Retina (tissue), 1 donor: ENCODE measurements at places on chromosomes 13 and 19.

GRCh38 chr13:99736541-99736940 is 235.0 kb downstream of the ZIC5 start:
- DNase-seq: no peak

- no peak for DNase-seq
Measured at GRCh38 chr19:15072930-15073647, 8.9 kb upstream of the OR1I1 start.

DNA sequence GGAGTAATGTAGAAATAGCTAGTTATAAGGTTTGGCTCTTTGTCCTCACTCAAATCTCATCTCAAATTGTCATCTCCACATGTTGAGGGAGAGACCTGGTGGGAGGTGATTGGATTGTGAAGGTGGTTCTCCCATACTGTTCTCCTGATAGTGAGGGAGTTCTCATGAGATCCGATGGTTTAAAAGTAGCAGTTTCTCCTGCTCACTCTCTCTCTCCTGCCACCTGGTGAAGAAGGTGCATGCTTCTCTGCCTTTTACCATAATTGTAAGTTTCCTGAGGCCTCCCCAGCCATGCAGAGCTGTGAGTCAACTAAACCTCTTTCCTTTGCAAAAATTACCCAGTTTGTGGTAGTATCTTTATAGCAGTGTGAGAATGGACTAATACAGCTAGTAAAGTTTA is 849.4 kb downstream of the DACH1 start:
- DNase-seq: no peak

DNA sequence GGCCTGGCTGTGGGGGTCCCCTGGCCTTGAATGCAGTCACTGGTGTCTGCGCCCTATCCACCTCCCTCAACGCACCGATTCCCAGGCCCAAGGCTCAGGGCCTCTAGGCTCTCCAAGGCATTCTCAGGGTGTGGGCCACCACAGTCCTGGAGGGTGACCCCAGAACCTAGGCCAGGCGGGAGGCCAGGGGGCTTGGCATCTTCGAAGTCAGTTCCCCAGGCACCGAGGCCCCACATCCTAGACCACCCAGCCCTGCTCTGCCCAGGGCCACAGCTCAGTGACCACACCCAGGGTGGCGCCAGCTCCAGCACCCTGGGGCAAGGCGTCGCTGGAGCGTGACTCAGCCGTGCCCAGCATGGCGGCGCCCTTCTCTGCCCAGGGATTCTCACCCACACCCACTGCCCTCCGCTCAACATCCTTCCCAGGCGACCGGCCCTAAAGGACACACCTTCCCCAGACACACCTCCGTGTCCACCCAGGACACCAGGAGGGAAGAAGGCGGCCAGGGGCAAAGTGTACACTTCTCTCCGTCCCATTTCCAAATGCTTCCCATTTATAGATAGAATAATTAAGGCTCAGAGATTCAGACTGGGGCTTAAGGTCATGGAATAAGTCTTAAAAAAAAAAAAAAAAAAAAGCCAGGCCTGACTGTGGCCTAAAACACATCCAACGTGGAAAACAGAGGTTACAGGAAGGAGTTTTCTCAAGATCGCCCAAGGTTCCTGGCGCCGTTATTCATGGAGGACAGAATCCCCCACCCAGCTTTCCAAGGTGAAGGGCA is 36.4 kb upstream of the NANOS3 start:
- no peak for DNase-seq

DNA sequence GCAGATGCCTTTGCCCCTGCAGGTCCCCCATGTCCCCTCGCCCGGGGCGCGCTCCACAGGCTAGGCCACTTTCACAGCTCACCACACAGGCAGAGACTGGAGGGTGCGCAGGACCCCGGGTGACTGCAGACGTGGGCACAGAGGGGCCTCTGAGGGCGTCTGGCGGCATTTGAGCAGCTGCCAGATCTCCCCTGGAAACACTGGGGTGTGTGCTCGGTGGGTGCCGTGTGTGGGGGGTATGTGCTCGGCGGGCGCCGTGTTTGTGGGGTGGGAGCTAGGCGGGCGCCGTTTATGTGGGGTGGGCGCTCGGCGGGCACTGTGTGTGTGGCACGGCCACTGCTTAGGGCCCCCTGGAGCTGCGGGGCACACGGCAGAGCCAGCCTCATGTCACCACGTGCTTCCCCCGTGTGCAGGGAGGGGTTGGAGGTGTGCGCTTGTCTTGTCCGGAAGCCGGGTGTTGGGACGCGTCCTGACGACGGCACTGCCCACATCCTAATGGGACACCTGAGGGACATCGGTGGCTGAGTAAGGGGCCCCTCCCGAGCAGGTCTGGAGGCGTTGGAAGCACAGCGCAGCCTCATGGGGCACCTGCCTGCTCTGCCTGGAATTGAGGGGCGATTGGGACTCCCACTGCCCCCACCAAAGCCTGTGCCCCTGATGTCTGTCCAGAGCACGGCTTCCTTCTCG is 16.7 kb downstream of the CSNK1G2 start:
- DNase-seq: no peak

- DNase-seq: no peak
Measured at GRCh38 chr13:92802776-92803175, 423.8 kb upstream of the GPC6 start.

DNA sequence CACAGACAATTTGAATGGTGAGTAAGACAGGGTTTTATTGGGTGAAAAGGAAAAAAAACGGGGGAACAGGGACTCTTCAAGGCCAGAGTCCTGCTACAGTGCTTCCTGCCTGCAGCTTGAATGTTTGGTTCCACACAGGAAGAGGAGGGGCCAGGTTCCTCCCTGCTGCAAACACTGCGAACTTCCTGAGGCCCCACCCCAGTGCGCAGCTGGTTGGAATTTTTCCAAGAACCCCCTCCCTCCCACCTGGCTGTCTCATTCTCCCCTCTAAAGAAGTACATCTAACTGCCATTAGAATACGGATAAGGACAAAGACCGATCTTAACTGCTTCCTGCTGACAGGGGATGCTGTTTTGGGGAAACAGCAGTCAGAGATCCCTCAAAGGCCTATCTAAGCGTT is 184.9 kb downstream of the GGACT start:
- no peak for DNase-seq

- DNase-seq: no peak
Measured at GRCh38 chr13:50509771-50510441, 333.6 kb downstream of the DLEU7 start.

- DNase-seq: no peak
Measured at GRCh38 chr19:686589-687297, 8.5 kb downstream of the PRSS57 start.

- no peak for DNase-seq
Measured at GRCh38 chr13:41019578-41020347, 647 bp upstream of the ELF1 start.

DNA sequence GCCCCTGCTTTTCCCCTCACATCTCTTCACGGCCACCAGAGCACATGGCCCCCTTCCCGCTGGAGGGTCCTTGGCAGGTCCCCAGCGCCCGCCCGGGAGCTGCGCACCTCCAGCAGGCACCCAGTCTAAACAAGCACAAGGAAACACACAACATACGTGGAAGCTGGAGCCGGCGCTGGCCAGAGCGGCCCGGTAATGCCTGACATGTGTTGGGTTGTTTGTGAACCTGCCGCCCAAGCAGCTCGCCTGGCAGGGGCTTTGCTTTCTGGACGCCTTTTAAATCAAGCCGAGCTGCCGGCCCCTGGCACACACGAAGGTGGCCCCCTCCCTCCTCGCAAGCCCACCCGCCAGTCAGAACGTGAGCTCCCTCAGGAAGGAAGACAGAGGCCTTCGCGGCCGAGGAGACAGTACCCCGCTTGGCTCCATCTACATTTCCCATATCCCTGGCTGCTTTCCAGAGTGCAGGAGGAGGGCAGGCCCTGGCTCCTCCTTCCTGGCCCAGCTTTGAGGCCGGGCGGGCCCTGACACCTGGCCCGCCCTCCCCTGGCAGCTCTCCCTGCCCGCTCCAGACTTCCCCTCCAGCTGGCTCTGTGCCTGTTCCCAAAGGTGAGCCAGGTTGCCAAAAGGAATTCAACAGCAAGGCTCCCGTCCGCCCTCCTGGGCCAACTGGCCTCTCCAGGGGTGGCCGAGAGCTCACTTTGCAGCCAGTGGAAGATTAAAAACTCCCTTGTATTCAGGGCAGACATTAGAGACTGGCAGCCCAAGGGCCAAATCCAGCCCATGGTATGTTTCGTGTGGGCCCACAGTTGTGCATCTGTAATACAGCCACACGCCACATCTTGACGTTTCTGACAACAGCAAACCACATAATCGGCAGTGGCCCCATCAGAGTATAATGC is 28.7 kb downstream of the COMP start:
- no peak for DNase-seq

GRCh38 chr13:22402682-22403081 is 731.8 kb downstream of the FGF9 start:
- DNase-seq: no peak

- no peak for DNase-seq
Measured at GRCh38 chr19:46773018-46773399, 15.4 kb downstream of the SLC1A5 start.

DNA sequence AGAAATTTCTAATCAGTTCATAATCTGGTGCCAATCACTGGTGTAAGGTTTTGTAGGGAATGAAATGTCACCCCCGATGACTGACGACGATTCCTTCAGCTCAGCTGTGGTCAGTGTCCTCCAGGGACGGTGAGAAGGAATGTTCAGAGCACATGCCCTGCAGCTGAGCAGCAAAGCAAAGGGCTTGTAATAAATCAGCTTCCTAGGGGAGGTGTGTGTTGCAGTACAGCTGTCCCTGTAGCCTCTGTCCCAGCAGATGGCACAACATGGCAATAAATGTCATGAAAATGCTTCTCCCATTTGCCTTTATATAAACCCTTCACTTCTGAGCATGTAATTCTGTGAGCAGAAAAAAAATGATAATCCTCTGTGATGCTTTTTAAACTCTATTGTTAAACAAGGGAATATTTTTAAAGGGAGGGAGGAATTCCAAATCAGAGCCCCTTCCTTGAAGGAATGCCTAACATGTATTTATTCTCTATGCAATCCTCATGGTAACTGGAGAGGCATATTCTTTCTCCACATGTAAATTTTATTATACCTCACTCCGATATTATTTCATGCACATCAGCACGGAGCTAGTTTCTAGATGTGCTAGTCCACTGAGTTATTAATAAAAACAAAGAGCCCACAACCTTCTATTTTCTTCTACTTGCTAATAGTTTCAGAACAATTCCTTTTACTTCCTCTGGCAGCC is 102.5 kb downstream of the FAM216B start:
- DNase-seq: peak; percentile 32

DNA sequence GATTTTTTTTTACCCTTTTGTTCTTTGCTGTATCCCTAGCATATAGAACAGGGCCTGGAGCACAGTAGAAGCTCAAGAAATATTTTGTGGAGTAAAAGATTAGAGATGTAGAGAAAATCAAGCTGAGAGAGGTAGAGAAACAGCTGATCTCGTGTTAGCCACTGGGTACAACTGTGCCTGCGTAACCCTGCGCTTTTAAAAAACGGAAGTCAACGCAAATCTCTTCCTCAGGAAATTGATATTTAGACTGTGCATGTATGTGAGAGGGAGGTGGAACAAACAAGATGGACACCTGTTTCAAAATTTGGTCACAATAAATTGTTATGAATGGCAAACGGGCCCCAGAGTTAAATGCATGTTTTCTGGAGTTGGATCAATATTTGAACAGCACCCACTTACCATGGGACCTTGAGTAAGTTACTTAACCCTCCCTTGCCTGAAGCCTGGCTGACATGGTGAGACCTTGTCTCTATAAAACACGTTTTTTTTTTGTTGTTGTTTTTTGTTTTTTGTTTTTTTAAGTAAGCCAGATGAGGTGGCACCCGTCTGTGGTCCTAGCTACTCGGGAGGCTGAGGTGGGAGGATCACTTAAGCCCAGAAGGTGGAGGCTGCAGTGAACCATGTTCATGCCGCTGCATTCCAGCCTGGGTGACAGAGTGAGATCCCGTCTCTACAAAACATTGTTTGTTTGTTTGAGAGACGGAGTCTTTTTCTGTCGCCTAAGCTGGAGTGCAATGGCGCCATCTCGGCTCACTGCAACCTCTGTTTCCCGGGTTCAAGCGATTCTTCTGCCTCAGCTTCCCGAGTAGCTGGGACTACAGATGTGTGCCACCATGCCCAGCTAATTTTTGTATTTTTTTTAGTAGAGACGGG is 3.3 kb upstream of the EPOR start:
- DNase-seq: no peak

DNA sequence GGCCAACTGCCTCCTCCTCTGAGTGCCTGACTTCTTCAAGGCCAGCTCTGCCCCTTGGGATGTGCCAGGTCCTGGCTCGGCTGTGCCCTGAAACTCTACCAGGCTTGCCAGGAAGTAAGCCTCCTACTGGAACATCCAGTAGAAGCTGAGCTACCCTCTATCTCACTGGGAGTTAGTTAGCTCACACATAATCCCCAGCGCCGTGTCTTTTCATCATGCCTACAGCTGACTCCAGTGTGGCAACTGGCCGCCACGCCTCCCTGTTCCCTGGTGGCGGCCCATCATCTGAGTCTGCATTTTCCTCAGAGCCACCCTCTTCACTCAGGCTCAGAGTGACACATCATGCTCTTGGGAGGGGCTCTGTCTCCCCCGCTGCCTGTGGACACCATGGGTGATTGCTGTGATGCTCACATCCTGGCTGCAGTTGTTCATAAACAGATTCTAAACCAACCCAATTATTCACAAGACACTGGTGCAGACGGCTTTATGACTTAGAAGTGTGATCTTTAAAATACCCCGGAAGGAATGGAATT is 131.9 kb upstream of the IRS2 start:
- DNase-seq: no peak

GRCh38 chr13:31986676-31987470 is 44.7 kb upstream of the FRY start:
- DNase-seq: no peak

DNA sequence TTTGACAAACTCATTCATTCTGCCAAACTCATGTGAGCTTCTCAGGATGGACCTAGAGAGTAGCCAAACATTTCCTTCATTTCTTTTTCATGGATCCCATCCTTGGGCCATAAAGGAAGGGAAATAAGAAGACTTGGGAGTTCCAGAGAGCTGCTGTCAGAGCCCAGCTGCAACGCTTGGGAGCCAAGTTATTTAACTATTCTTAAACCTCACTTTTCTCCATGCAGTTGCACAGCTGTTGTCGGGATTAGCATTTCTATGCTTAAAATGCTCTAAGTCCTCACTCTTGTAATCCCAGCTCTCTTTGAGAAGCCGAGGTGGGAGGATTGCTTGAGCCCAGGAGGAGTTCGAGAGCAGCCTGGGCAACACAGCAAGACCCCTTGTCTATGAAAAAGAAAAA is 11.7 kb upstream of the CASP14 start:
- DNase-seq: no peak

DNA sequence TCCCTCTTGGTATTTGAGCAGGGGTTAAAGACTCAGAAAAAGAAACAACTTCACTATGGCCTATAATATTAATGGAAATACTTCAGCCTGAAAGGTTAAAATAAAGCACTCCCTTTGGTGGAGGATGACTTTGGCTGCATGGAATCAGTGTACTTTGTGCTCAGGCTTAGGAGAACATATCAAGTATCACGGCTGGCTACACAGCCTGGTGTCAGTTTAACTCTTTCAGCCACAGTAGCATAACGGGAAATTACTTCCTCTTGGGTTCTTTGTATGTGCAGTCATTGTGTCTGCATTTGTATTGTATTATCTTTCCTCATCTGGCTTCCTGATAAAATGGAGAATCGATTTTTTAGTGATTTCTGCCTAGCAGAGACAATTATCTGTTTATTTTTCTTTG is 239.0 kb downstream of the GGACT start:
- no peak for DNase-seq

GRCh38 chr19:46513461-46514236 is 18.0 kb upstream of the PNMA8B start:
- peak; percentile 88 for DNase-seq
